SIG-M5 (cell line): ENCODE measurements at places on chromosomes 6 and 20.

DNA sequence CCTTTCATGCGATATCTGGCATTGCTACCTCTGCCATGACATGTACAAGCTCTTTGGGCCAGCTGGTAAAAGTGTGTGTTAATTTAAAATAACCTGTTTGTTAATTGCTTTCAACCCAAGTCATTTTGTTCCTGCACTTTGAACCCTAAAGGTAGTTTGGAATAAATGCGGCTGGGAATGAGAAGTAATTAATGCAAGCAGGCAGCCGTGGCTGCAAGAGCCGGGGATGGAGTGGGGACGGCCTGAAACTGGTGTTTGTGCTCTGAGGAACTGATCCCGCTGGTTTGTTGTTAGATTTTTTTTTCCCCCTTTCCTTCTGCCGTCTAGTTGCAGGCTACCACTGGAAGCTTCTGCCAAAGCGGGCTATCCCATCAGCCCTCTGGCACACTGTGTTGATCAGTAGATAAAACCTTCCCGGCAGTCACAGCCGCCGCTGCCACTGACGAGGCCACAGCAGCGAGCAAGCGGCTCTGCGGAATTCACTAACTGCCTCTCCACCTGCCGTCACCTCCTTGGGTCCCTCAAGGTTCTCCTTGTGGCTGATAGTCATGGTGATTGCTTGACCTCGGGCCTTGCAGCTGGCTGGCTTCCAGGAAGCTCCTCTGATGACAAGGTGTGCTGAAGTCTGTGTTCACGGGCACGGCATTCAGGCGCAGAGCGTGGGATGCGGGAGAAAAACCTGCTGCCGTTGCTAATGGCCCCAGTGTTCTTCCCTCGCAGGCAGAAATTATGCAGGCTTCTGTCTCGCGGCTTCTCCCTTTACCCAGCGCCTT is 315.9 kb downstream of the TFAP2A start:
- DNase-seq: no peak

DNA sequence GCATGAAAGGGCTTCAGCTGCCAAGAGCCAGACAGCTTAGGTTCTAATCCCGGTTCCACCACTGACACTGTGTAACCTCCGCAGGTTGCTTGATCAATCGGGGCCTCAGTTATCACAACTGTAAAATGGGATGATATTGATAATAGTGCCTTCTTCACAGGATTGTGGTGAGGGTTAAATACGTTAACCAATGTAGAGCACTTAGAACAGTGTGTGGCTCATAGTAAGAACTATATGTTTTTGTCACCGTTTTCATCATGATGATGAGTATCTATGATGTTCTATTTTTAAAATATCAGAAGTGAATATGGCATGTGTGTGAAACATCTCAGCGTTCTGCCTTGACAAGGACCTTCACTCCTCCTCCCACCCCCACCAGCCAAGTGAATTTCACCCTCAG is 10.3 kb upstream of the MAPK13 start:
- DNase-seq: no peak

- no peak for DNase-seq
Measured at GRCh38 chr6:50962213-50962759, 143.6 kb downstream of the TFAP2B start.

GRCh38 chr6:9801249-9801754 is 613.6 kb downstream of the TFAP2A start:
- DNase-seq: no peak

- DNase-seq: no peak
Measured at GRCh38 chr20:43187476-43188233, 2.1 kb downstream of the PTPRT start.
